Stimulated activated CD8-positive, alpha-beta memory T cell treated with anti-CD3 and anti-CD28 coated beads, Interleukin-2, amount 100 ng/mL, for 1 hour (primary cell): ENCODE measurements at places on chromosomes 13 and 19.

GRCh38 chr19:49389406-49389805 lies 1.4 kb downstream of the KASH5 start:
- DNase-seq = no peak

DNA sequence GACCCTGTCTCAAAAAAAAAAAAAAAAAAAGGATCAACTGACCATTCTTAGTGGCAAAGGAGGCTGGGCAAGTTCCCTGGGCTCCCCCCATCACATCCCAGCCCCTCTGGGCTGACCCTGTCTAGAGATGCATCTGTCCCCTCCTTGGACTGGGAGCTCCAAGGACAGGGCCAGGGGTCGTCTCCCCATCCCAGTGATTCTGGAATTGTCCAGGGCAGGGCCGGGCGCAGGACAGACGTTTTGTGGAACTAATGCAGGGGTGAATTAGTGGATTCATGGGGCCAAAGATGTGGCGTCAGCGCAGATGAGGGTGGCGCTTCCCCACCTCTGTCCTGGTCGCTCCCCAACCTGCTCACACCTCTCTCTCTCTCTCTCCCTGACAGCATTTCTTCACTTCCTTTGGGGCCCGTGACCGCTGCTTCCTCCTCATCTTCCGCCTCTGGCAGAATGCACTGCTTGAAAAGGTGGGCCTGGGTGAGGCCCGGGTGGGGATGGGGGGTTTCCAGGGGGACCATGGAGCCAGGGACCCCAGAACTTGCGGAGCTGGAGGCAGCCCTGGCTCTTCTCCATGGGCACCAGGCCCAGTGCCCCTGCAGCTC lies 11.1 kb downstream of the GRAMD1A start:
- no peak for DNase-seq

DNA sequence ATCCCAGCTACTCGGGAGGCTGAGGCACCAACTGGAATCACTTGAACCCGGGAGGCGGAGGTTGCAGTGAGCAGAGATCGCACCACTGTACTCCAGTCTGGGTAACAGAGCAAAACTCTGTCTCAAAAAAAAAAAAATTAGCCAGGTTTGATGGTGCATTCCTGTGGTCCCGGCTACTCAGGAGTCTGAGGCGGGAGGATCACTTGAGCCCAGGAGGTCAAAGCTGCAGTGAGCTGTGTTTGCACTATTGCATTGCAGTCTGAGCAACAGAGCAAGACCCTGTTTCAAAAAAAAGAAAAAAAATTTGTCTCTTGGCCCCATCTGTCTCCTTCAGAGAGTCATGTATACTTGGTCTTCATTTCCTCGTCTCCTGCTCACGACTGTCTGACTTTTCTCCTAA lies 1.6 kb downstream of the CCDC97 start:
- DNase-seq = no peak

DNA sequence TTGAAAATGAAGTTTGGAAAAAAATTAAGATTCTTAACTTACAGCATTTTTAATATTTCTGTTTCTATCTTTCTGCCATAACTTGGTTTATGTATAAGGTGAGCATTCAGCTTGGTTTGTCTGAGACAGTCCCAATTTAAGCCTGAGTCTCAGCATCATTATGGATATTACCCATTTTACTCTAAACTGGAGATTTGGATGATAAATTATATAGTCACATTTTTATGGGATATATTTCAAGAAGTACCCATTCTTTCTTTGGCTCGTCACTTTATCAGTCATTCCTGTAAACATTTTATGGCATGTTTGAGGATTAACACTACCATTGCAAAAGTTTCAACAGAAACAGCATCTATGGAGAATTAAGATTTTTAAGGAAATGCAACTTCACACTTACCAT lies 1129.0 kb upstream of the PCDH9 start:
- DNase-seq = no peak
